ENCODE measurements at places on chromosomes 12 and 14.

DNA sequence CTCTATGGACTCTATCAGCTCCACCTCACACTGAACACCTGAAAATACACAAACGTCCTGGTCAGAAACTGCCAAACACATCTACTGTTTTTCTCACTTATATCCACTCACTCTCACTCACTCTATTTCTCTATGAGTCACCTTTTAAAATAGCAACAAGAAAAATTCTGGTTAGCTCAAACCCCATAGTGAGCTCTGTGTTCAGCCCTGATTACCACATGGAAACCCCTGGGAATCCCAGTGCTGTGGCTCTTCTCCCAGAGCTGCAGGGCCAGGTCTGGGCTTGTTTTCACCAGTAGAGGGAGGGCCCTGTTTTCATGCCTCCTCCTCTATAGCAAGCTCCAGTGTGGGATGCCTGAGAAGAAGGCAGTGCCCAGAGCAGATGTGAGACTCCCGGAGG lies 1126.1 kb downstream of the TMEM121 start:
- no peak for DNase-seq

DNA sequence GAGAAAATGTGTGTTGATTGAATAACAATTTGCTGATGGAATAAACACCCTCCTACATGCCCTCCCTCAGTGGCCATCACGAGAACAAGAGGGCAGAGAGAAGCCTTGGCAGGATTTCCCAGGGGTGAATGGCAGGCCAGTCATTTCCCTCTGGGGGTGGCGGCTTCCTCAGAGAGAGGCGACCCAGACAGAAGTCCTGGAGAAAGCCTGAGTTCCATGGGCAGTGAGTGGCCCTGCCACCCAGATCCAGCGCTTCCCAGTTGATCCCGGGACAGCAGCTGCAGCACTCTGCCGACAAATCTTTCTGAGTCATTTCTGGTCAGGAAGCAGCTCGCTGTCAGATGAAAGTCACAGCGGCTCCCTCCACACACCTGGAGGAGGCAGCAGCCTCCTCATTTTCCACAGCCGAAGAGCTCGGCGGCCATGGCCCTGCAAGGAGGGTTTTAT lies 123.0 kb downstream of the SCARB1 start:
- DNase-seq, result no peak

GRCh38 chr12:100528471-100529127 lies 44.9 kb upstream of the GAS2L3 start:
- no peak for DNase-seq

- no peak for DNase-seq
Observed at GRCh38 chr14:20048202-20048601, 11.6 kb upstream of the OR4L1 start.

DNA sequence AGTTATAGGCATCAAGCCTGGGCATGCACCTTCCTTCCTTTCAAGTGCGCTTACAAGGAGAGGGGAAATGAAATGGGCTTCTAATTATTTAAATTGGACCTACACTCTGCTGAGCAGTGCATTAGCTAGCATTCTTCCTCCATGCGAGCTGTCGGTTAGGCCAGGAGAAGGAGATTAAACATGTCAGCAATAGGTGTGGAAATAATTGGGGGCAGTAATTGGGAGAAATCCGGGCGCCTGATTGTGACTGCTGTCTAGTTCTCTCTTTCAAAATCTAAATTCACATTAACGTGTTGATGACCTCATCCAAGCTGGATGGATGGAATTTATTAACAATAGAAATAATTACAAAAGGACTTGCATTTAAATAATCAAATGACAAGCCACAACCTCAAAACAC lies 86.2 kb upstream of the SEL1L start:
- DNase-seq, result no peak

DNA sequence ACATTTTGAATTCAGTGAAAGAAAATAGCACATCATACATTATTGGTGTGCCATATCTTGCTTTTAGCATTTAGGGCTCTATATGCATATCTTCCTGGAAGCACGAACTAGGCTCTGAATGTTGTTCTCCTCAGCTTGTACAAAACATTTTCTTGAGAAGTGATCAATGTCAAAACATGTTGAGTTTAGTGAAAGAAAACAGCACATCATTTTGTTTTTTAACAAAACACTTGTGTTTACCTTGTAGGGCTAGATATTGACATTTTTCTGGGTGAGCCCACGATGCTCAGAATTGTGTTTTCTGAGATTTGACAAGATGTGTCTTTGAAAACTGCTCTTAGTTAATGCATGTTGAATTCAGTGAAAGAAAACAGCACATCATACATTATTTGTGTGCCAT lies 81.0 kb downstream of the ASCL4 start:
- no peak for DNase-seq

DNA sequence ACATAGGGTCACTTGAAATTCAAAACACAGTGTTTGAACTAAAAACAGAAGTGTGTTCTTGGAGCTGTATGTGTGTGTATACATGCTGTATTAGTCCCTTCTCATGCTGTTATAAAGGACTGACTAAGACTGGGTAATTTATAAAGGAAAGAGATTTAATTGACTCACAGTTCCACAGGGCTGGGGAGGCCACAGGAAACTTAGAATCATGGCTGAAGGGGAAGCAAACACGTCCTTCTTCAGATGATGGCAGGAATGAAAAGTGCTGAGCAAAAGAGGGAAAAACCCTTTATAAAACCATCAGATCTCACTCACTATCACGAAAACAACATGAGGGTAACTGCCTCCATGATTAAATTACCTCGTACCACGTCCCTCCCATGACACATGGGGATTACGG lies 224.1 kb downstream of the BCAT1 start:
- DNase-seq, result no peak

GRCh38 chr14:96938946-96939345 lies 141.8 kb downstream of the VRK1 start:
- no peak for DNase-seq

DNA sequence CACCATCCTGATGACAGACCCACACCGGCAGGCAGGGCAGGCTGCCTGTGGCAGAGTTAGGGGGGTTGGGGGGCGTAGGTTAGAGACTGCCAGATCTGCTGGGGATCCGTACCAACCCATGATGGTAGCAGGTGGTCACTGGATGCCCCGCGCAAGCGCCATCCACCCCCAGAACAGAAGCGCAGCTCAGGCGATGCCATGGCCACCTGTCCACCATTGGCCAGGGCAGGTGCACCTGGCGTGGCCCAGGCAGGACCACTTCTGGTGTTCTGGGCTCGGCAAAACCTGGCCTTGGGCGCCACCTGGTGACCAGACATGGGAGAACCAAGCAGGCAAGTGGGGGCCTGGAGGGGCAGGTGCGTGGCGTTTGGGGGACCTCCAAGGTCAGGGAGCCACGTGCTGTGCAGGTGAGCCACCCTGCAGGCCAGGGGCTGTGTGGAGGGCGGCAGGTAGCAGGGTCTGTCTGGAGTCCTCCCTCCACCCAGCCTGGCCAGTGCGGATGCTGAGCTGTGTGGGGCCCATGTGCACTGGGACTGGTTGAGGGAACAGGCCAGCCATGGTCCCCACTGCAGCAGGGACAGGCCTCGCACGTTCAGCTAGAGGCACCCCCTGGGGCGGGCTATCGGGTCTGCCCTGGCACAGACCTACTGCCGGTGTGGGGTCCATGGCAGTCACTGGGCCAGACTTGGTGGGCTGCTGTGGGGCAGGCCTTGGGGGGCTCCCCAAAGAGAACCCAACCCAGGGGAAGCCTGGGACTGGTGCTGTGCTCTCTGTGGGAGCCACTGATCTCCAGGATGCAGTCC lies 15.6 kb downstream of the BAG5 start:
- DNase-seq, result peak; percentile 58

DNA sequence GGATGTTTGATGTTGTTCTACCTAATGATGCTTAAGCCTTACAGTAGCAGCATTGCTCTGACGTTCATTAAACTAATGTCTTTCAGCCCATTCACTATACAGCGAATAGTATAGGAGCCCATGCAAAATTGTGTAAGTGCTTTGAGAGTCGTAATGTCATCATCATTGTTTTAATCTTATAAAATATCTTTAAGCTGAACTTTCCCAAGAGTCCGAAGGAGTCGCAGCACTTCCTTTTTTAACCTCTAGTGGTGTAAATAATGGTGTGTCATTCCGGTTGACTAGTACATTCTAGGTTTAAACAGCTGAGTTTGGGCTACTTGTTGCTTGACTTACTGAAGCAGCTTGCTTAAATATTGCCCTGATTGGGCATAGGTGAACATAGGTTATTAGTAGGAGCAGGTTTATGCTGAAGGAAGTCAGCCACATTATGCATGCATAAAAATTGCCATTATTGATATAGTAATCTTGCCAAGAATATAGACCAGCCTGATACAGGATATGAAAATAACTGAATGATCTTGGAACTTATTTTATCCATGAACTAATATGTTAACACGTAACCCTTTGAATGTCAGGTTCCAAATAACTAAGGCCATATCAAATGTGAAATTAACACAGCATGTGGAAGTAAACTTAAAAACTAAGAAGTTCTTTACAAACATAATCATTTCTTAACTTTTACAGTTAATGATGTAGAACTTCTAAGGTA lies 2.6 kb downstream of the WNK1 start:
- DNase-seq, result no peak

- DNase-seq, result no peak
Observed at GRCh38 chr12:49052451-49053208, 8.0 kb downstream of the KMT2D start.

DNA sequence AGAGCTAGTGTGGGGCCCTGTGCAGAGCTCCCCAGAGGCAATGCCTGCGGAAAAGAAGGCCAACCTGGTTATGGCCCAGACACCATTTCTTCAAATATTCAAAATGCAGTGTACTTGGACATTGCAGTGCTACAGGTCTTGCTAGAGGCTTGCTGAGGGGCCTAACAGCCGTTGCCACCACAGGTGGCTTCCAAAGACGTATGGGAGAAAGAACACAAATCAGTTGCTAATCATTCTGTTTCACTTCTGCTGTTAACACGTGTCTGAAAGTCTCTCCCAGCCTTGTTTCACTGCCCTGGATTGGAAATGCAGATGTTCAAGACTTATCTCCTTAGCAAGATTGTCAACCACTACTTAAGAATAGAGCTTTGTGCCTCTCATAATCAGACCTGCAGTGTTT lies 925.9 kb downstream of the GALC start:
- no peak for DNase-seq

- no peak for DNase-seq
Observed at GRCh38 chr12:53196486-53196885, 10.6 kb downstream of the ITGB7 start.

DNA sequence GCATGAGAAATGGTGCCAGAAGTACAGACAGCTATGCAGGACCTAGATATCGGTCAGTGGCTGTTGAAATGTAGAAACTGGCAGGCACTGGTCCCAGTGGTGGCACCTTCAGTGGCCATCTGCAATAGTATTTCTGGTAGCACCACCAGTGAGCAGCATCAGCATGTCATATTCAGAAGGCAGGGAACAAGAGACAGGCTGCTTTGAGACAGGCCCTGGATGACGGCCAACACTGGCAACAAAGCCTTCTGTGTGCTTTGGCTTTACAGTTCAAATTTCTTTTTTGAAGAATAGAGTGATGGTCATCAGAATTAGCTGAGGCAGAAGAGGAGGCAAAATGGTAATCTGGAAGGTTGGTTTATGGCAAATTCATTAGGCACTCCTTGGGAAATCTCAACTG lies 273.4 kb upstream of the SLC16A7 start:
- no peak for DNase-seq

GRCh38 chr12:33438025-33438772 lies 1.4 kb downstream of the SYT10 start:
- no peak for DNase-seq

- peak; percentile 13 for DNase-seq
Observed at GRCh38 chr12:48542300-48542928, 17.0 kb downstream of the OR8S1 start.

- DNase-seq, result no peak
Observed at GRCh38 chr12:104534857-104535248, 78.1 kb downstream of the CHST11 start.

- no peak for DNase-seq
Observed at GRCh38 chr12:55932551-55932910, 1.6 kb downstream of the DGKA start.

DNA sequence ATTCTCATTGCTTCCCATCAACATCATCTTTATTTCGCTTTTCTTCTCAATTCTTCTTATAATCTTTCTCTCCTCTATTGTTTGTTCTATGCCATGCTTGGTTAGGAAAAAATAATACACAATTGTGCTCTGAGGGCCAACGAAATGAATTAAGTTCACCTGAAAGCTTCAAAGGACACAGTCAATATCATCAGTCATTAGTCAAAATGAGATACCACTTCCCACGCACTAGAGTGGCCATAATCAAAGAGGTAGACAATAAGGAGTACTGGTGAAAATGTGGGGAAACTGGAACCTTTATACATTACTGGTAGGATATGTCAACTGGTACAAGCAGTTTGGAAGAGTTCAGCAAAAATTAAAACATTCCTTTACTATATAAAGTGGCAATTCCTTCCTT lies 91.5 kb downstream of the TMTC1 start:
- no peak for DNase-seq

DNA sequence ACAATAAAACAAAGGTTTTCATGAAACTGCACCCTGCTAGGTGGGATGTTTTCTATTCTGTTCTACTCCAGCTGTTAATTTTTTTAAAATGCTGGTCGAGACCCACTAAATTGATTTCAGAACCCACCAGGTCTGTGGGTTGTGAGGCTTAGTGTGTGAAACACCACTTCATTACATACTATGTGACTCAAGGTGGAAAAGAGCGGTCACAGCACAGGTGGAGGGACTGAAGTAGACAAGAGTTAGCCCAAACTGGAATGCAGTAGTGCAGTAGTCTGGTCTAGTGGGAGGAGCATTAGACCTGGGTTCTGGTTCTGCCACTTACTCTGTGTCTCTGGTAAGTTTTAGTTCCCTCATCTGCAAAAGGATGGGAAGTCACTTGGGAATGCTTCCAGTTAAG lies 12.2 kb downstream of the DDX55 start:
- DNase-seq, result no peak

GRCh38 chr12:89156340-89156739 lies 196.0 kb downstream of the DUSP6 start:
- DNase-seq, result no peak

DNA sequence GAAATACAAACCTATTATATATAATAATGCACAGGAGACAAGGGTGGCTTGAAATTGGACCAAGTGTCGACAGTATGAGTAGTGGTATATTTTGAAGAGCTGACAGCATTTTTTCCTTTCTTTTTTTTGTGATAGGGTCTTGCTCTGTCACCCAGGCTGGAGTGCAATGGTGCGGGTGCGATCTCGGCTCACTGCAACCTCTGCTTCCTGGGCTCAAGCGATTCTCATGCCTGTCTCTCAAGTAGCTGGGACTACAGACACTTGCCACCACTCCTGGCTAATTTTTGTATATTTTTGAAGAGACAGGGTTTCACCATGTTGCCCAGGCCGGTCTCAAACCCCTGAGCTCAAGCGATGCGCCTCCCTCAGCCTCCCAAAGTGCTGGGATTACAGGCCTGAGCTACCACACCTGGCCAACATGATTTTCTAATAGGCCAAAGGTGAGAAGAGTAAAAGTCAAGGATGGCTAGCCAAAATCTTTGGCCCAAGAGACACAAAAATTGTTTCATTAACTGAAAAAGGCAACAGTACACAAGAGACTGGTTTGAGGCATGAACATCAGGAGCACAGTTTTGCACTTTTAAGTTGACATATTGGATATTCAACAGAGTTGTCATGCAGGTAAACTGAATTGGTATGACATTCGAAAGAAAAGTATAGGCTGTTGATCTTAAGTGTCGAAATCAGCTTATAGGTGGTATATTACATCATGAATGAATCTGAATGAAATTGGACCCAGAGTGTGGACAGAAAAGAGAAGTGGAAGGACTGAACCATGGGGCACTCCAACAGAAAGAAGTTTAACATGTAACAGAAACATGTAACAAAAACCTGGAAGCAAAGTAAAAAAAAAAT lies 12.5 kb downstream of the HNRNPC start:
- DNase-seq, result no peak

All from activated CD4-positive, alpha-beta T cell treated with anti-CD3 and anti-CD28 coated beads, Interleukin-2, amount 50 U/mL, for 24 hours (primary cell).